ENCODE measurements at places on chromosomes 12 and 14. TPM values are rescaled to one million over a fixed set of nuclear protein-coding genes. Genes with fewer than 3 reads are reported as not detected.
A peak's percentile ranks its signal among the peaks of the same experiment; 100 is the strongest.

DNA sequence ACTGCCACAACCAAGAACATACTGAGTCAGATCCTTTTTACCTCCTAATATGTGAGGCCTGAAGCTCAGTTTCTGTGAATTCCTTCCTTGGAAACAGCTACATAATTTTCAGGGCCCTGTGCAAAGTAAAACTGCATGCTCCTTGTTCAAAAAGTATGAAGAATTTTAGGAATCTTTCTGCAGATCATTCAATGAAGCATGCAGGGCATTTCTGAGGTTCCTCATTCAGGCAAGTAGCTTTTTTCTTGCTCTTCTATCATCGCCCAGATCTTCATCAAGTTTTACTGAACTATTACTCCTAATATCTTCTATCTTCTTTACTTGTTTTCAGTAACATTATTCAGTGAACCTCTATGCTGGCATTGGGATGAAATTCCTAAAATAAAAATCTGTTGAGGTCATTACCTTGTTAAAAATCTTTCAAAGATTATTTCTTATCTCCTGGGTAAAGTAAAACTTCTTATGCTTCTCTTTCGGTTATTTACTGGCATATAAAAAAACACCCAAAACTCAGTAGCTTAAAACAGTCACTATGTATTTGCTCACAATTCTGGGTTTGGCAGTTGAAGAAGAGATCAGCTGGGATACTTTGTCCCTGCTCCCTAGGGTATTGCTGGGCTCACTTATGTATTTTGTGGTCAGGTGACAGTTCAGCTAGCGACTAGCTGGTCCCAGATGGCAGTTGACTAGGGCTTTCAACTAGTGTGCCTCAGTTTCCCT, 42.6 kb upstream of the KRR1 start:
- DNase-seq = no peak

DNA sequence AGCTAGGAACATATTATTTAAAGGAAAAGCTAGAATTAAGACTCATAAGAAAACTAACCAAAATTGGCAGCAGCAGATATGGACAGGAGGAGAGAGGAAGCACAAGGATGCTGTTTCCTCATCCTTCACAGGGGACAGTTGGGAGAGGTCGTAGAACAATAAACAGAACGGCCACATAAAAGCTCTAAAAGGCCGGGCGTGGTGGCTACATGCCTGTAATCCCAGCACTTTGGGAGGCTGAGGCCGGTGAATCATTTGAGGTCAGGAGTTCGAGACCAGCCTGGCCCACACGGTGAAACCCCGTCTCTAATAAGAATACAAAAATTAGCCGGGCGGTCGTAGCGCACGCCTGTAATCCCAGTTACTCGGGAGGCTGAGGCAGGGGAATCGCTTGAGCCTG, 10.5 kb downstream of the TCL1B start:
- no peak for DNase-seq

DNA sequence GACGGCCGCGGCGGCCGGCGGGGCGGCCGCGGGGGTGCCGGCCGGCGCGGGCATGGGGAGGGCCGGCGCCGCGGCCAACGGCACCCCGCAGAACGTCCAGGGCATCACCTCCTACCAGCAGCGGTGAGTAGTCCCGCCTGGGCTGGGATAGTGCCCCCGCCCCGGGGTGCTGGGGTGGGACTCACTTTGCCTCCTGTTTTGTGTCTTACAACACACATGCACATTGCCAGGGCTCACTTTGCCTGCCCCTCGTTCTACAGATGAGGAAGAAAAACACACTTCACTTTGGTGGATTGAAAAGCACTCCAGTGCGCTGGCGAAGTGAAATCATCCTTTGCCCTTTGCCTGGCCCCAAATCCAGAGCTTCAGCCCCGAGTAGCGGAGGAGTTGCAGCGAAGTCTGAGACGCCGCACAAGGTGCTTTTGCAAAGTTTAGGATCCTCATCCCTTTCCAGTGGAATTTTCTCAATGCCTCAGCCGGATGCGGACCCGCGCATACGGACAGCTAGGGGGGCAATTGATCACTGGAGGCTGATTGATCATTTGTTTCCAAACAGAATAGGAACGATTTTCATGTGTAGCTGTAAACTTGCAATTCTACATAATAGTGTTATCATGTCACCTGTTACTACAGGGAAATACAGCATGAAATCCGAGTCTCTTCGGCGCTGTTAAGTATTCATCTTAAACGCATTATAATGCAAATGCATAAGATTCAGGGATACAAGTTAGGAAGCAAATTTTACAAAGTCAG, 3.6 kb upstream of the NPAS3 start:
- no peak for DNase-seq

- no peak for DNase-seq
Observed at GRCh38 chr12:123019841-123020138, 39.3 kb downstream of the ARL6IP4 start.

DNA sequence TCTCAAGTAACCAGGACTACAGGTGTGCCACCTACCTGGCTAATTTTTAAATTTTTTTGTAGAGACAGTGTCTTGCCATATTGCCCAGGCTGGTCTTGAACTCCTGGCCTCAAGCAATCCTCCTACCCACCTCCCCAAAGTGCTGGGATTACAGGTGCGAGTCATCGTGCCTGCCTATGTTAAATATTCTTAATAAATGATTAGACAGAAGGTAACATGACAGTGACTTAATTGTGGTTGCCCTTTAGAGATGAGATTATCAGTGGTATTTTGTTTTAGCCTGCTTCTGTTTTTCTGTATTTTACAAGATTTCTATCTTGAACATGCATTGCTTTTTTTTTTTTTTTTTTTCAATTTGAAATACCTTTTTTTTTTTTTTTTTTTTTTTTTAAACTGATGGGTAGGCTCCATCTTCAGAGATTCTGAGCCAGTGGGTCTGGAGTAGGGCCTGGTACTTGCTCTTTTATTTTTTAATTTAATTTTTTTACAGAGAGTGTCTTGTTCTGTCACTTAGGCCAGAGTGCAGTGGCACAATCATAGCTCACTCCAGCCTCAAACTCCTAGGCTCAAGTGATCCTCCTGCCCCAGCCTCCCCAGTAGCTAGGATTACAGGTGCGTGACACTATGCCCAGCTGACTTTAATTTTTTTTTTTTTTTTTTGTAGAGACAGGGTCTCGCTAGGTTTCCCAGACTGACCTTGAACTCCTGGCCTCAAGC, 88.4 kb downstream of the BORCS5 start:
- no peak for DNase-seq

GRCh38 chr14:99930420-99931274, 134.6 kb upstream of the EVL start:
- no peak for DNase-seq

DNA sequence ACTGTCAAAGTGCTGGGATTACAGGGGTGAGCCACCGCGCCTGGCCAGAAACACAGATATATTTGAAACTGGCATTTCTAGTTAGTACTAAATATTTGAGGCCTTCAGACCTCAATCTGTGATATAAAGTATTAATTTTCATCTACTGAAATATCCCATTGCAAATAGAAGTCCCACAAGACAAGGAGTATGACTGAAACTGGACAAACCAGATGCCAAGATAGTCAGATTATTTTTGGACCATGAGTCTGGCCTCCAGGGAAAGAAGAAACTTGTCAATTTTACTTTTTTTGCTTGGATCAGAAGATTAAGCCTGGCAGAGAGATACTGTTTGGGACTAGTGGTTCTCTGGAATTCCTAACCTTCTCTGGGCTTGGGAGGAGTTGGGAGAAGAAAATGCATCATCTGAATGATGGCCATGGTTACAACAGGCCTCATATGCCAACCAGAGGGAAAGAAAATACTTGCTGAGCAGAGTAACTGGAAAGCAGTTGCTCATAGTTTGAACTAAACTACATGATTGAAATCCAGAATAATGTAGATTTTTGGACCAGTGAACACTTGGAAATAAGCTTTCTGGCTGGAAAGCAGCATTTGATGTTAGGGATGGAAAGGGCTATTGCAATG, 2.9 kb upstream of the SMOC1 start:
- no peak for DNase-seq

- DNase-seq = no peak
Observed at GRCh38 chr14:51516706-51517395, 134.9 kb upstream of the FRMD6 start.

DNA sequence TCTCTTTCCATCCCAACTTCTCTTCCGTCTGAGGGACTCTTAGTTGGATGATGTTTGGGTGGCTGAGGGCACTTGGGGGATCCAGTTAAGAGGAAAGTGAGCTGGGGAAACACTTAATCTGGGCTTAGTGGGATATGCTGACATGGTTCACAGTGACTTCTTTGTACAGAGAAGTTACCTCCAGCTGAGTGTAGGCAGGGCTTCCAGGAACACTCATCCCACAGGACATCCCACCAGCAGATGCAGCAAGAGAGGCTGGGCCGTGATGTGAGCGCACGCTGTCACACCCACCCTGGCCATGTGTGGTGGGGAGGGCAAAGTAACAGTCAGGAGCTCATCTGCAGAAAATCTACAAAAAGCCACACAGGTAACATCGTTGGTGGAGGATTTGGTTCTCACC, 832 bp upstream of the CACNA2D4 start:
- no peak for DNase-seq

GRCh38 chr14:99080306-99080705, 191.7 kb downstream of the BCL11B start:
- DNase-seq = no peak

- no peak for DNase-seq
Observed at GRCh38 chr12:15664491-15664890, 124.7 kb downstream of the EPS8 start.

DNA sequence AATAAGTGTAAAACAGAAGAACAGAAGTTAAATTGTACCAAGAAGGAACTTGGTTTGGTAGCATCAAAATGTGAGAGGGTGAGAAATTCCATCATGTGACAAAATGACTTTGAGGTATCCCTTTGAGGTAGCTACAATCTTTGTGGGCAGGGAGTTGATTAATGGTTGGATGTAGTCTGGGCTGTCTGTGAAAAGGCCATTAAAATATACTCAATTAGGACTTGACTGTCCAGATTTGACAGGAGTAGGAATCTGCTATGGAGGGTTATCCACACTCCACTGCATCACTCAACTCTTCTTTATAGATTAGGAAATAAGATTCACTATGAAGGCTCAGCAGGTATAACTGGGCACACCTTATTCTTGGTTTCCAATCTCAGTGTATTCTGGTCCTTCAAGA, 7.4 kb upstream of the YBX3 start:
- no peak for DNase-seq

- no peak for DNase-seq
Observed at GRCh38 chr12:63753743-63754142, 26.0 kb upstream of the RXYLT1 start.

- no peak for DNase-seq
Observed at GRCh38 chr12:56781726-56782125, 18.6 kb downstream of the HSD17B6 start.

GRCh38 chr14:20652996-20653975, 11.8 kb upstream of the OR6S1 start:
- DNase-seq = no peak

GRCh38 chr12:89346741-89347324, 5.5 kb downstream of the DUSP6 start:
- DNase-seq = peak; percentile 50

- no peak for DNase-seq
Observed at GRCh38 chr14:73627151-73627558, 14.8 kb downstream of the ACOT6 start.

Gene MYO1H
- total RNA-seq = 0.91 TPM

Gene PWP1
- total RNA-seq = 13.0 TPM

Gene CELA1
- total RNA-seq = not detected

All from left cardiac atrium (tissue), 4 donors.